ENCODE measurements at places on chromosomes 2 and 18.

GRCh38 chr2:18913512-18913911, 324.1 kb upstream of the NT5C1B start:
- DNase-seq, result no peak

GRCh38 chr2:172404824-172405223, 22.6 kb upstream of the ITGA6 start:
- no peak for DNase-seq

DNA sequence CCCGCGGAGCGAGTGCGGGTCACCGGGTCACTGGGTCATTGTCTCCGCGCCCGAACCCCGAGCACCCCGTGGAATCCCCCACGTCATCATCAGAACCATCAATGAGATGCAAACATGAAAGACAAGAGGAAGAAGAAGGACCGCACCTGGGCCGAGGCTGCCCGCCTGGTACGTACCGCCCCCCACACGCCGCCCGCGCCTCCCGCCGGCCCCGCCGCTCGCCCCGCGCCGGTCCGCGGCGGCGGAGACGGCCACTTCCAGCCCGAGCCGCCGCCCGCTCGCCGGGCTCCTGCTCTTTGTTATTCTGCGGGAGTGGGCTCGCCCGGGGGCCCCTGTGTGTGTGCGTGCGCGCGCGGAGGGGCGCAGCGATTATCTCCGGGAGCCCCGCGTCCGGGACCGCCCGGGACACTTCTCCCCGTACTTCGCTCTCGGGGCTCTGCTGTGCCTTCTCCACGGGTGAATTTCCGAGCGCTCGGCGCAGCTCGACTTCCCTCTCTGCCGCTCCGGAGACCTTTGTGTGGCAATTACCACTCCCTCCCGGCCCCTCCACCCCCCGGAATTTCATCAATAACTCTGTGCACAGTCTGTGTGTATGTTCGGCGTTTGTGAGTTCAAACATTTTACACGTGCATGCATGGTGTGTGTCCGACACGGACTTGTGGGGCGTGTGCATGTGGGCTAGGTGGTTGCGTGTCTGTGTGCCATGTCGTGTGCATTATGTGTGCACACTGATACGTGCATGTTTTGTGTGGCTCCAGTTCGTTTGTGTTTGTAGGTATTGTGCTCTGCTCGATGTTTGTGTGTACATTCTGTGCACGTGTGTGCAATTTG, 714 bp downstream of the ASXL3 start:
- no peak for DNase-seq

DNA sequence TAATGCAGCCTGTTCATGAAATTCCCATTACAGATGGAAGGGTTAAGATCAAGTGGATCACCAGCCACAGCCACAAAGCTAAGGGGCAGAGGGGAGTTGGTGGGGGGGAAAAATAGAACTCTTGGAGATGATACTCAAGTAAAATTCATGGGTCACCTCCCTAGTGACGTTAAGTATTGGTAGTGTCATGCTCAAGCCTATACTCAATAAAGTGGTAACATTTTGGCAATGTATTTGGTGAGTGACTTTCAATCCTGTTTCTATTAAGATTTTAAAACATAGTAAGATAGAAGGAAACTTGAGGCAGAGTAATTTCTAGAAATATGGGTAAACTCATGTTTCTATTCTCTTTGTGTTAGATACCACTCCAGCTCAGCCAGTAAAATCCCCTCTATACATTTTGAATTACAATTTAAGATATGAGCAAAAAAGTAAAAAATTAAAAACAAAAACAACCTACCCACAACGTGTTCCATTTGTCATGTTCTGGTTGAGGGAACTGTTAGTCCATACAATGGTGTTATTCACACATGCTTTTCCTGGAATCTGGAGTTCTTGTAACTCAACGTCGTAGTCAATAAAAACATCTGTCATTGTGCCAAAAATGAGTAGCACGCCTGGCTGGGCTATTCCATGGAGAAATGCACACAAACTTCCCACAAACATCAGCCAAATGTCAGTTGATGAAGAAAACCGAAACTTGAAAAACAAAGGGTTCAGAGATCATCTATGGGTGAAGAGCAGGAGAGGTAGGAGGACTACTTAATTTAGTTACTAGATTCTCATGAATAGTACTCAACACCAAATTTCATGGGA, 18.1 kb downstream of the ABCB11 start:
- no peak for DNase-seq

Data from CD4-positive, alpha-beta T cell treated with Interleukin-1 beta for 1 hour (primary cell).